Activated CD4-positive, alpha-beta T cell treated with anti-CD3 and anti-CD28 coated beads, Interleukin-2, amount 10 ng/mL, durations not matched to agents 7 days and 5 days (primary cell): ENCODE measurements at places on chromosomes 7 and 10.

DNA sequence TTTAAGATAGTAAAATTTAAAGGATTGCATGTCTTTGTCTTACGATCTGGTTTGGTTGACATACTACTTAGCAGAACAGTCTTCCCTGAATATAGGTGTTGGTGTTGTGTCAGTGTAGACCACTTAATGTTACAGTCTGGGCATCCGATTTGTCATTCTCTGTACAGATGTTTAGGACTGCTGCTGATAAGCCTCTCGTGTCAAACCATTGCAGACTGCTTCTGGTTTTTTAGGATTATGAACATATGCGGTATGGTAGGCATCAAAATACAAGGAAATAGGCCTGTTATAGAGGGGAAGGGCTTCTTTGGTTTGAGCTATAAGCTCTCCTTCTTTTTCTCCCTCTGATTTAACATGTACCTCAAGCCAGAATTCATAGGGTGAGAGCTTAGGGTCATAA is 7.4 kb downstream of the CYP3A43 start:
- DNase-seq = no peak

- DNase-seq = no peak
Observed at GRCh38 chr10:94409021-94409657, 6.8 kb downstream of the TBC1D12 start.

DNA sequence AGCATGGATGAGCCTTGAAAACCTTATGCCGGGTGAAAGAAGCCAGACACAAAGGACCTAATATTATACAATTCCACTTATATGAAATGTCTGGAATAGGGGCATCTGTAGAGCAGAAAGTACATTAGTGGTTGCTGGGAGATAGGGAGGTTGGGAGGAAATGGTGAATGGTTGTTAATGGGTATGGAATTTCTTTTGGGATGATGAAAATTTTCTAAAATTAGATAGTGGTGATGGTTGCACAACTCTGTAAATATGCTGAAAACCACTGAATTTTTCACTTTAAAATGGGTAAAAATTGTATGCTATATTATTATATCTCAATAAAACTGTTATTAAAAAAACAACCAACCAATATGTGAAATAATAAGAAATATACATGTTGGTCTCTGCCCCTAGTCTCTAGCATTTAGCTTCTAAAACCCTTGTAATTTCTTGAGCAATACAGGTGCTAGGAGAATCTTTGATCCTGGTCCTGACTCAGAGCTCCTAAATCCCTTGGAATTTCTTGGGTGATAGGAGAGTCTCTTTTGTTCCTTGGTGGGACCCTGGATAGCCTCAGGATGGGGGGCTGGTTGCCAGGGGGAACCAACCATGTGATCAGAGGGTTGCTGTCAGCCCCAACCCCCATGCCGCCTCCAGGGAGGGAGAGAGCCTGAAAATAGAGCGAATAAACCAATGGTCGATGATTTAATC is 64.0 kb downstream of the TACR2 start:
- no peak for DNase-seq

DNA sequence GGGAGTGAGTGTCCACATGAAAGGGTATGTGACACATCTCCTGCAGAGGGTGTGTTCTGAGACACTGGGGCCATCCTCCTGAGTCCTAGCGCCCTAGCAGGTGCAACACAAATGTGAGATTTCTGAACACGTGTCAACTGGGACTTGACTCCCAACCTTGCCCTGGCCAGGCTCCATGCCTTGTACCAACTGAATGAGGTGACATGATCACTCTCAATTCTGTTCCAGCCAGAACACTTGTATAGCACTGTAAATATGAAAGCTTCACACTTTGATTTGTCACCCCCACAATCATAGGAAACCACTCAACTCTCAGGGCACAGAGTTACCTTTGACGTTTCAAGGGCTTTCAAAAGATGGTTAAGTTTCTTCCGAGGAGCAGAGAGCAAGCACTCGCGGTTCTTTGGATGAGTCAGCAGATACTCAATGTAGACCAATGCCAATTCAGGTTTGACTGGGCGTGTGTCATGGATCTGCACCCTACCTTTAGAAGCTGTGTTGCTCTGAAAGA is 48.6 kb downstream of the NCAPG2 start:
- peak; percentile 64 for DNase-seq

GRCh38 chr7:5539013-5539411 is 115.4 kb upstream of the TNRC18 start:
- DNase-seq = no peak

- DNase-seq = no peak
Observed at GRCh38 chr7:132116369-132116768, 459.9 kb downstream of the PLXNA4 start.

DNA sequence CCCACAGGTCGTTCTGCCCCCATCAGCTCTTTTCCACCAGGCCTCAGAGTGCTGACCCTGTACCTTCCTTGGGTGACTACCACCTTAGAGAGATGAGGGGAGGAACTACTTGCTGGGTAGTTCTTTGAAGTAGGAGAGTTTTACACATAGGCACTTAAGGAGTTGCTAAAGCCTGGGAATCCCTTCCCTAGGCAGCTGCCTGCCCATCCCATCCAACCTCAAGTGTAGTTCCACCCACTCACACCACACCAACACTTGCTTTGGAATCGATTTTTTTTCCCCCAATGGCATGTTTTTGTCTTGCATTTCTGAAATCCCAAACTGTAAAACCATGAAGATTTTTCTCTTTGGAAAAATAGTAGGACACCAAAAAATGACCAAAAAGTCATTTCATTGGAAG is 47.7 kb downstream of the FBXW4 start:
- no peak for DNase-seq

DNA sequence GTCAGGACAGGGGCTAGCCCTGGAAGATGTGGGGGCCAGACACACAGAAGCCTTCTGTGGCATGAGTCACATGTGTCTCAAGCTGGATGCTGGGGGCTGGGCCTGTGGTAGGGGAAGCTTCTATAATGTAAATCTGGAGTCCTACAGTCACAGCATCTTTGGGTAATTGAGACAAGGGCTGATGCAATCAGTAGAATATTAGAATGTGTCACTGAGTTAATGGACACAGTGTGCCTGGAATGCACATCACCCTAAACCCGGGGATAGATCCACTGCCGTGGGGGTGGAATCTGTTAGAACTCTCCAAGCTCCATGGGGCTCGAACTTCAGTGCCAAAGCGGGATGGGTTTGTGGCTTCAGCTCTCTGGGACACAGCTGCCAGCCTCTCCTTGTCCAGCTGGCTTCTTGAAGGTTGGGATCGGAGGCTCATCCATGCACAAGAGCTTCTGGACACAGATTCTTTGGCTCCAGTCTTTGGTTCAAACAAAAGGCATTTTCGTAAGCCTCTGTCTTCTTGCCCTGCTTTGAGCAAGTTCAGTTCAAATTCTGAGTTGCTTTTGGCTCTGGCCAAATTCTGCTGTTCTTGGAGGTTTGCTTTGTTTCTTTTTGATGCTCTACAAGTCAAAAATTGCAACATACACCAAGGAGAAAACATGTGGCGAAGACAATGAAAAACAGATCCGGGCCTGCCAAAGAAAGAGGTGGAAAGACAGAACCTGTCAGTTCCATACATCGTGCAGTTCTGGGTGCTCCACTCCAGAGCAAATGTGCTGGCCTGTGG is 194.8 kb upstream of the ZNF32 start:
- no peak for DNase-seq

- DNase-seq = no peak
Observed at GRCh38 chr7:29841926-29842701, 35.8 kb downstream of the WIPF3 start.

DNA sequence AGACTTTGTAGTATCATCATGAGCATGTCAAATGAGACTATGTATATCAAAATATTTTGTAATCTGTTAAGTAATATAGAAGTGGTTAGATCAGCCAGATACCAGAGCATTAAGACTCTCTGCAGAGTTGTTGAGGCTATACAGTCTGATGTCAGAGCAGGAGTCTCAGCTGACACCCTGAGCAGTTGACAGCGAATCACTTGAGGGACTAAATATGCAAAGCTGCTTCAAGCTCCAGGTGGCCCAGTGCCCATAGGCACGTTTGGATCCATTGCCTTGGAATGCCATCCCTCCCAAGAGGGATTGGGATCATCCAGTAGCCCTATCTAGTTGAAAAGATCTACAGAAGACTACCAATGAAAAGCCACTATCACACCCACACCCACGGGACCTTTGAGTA is 210.2 kb downstream of the TAX1BP1 start:
- DNase-seq = no peak

DNA sequence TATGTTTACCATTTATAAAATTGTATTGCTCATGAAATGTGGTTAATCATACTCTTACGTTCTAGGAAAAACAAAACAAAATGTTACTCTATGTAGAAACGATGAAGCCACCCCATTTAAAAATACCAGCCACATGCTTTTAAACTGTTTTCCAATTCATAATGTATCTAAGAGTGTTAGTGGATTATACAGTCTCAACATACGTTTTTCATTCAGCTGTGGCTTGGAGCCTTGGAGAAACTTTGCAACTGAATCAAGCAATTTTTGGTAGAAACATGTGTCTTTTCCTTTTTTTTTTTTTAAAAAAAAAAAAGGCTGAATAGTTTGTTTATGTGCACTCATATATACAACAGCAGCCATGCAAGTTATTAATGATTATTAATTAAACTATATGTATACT is 378.0 kb upstream of the SEMA3D start:
- DNase-seq = no peak

DNA sequence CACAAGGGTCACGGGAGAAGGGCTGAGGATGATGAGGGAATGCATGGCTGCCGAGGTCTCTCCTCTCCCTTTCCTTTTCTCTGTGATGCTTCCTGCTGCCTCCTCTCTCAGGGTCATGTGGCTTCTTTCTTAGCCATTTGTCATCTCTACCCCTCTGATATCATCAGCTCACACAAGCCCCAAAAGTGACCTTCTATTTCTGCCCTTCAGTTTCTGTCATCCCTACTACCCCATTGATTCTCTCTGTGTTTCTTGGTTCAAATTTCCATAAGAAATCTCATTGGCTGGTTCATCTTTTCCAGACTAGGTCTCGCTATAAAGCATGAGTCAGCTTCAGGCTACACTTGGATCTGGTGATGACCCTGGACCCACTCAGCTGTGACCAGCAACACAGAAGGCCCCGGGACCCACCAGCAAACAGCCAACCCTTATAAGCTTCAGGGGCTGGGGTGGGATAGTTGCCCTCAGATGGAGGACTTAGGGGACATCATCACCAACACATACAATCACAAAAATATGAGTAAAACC is 284.3 kb downstream of the SKAP2 start:
- DNase-seq = no peak

GRCh38 chr7:117251687-117252086 is 71.2 kb downstream of the WNT2 start:
- DNase-seq = no peak

- DNase-seq = no peak
Observed at GRCh38 chr7:51325261-51325676, 8.7 kb upstream of the COBL start.

DNA sequence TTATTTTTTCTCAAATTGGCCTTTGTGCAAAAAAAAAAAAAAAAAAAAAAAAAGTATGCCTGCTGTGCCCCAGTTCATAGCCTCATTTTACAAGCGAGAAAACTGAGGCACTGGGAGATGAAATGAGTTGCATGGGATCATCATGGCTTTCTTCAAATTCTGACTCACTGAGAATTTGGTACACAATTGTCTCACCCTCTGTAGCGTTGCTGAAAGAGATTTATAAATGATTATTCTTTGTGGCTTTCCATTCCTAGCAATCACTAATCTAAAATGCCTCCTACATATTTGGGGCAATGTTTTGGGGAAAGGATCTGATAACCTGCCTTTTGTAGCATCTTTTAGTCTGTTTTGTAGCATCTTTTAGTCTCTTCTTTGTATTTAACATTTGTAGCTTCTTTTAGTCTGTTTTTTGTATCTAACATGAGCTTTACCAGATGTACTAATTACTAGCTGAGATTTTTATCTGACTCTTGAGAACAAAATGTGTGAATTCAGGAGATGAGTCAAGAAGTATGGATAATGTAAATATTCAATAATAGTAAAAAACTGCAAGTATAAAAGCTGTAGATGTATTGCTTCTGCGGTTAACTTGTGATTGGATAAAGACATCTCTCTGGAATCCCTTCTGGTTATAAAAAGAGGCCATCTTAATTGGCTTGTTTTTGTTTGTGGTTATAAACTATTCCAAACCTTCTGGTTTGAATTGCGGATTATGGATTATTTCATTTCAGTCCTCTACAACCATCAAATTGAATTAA is 161.4 kb downstream of the ARID5B start:
- no peak for DNase-seq

GRCh38 chr7:18288322-18289037 is 207.1 kb upstream of the HDAC9 start:
- no peak for DNase-seq
